ENCODE measurements at places on chromosomes 6 and 20.
A peak's percentile ranks its signal among the peaks of the same experiment; 100 is the strongest.

- no peak for DNase-seq
Observed at GRCh38 chr6:105107207-105107606, 72.6 kb downstream of the POPDC3 start.

- DNase-seq, result no peak
Observed at GRCh38 chr20:34768096-34768495, 57.4 kb downstream of the NCOA6 start.

DNA sequence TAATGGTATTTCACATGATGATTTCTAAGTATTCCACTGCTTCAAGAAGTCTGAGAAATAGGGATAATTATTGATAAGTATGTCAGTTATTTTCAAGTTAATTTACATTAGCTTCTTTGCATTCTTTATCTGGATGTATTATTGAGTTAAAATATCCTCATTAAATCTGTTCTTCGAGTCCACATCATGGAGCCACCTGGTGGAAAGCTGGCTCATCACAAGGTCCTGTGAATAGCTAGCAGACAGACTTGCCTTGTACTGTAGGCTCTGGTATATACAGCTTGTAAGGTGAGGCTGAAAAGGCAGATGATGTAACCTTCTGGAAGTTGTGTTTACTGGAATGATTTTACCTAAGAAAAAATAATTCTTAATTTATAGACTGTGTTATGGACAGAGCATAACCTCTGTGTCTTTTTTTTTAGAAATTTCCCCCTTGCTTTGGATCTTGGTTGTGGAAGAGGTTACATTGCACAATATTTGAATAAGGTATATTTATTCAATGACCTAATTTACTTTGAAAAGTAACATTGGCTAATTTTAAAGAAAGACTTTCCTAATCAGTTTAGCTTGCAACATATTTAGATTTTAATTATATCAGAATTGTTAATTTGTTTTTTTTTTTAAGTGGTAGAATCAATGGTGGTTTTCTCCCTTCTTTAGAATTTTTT, 3.5 kb downstream of the NDUFAF5 start:
- DNase-seq, result peak; percentile 72

- DNase-seq, result no peak
Observed at GRCh38 chr6:143783077-143783476, 60.1 kb upstream of the LTV1 start.

GRCh38 chr6:145047891-145048290, 687.4 kb downstream of the EPM2A start:
- DNase-seq, result no peak

DNA sequence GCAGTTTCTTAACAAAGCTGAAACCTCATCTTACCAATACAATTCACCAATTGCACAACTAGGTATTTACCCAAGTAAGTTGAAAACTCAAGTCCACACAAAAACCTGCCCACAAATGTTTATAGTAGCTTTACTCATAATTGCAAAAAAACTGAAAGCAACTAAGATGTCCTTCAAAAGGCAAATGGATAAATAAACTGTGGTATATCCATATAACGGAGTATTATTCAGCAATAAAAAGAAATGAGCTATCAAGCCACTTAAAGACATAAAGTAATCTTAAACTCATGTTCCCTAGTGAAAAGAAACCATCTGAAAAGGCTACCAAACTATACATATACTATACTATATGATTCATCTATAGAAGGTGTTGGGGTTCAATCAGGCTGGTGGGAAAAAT, 179.7 kb downstream of the HACE1 start:
- no peak for DNase-seq

- peak; percentile 61 for DNase-seq
Observed at GRCh38 chr20:20712004-20712473, 405 bp downstream of the RALGAPA2 start.

GRCh38 chr6:42403831-42404230, 47.9 kb downstream of the TRERF1 start:
- DNase-seq, result no peak

DNA sequence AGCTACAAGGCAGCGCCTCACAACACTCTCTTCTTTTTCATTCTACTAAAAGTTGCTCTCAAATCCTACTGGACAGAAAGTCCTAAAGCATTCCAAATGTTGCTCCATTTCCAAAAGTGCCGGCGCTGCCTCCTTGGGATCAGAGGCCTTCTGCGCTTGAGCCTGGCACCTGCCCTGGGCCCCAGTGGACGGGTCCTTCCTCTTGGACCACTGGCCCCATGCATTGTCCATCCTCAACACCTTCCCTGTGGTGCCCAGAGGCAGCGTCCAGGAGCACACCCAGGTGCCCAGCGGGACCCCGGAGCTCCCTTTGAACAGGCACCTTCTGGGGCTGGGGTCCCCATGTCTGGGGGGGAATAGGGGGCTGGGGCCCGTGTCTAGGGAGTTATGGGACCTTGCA, 205.2 kb downstream of the ERMARD start:
- DNase-seq, result no peak

DNA sequence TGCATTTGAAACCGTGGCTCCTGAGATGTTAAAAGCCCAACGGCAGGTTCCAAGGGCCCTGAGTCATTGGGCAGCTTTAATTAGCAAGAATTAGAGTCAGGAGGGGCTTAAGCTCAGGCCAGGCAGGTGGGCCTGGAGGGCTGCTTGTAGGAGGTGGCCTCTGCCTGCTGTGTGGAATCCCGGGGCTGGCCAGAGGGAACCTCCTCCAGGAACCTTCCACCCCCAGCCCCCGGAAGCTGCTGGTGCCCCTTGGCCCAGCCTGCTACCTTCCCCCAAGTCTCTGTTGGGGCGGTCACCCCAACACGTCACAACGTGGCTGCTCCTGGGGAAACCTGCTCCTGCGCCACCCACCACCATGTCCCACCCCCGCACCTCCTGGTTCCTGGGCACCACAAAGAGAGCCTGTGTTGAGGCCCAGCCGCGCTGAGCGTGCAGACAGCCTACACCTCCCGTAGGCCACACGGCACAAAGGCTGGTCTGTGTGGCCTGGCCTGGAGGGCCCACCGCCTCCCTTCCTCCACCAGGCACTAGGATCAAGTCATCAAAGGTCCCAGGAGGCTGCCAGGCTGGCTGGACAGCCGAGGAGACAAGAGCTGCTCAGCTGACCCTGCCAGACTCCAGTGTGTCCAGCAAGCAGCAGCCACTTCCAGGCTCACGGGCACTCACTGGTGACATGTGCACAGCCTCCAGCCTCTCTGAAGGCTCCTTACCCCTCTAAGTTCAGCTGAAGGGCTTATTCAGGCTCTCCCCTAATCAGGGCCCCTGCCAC, 86.3 kb downstream of the SNX5 start:
- DNase-seq, result no peak

DNA sequence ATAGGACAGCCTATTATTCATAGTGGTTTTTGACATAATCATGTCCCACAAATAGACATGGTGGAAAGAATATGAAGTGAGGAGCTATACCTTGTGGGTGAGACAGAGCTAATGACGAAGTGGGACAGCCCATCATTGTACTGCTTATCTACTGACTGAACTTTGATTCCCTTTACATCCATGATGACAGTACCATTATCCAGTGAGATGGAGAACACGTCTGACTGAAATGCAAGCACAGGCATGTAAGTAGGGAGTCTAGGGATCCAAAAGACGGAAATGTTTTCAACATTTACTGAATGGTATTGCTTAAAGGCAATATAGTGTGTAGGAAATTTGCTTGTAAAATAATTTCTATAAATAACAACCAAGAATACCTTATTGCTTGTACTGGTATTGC, 43.5 kb downstream of the FAM229B start:
- no peak for DNase-seq

DNA sequence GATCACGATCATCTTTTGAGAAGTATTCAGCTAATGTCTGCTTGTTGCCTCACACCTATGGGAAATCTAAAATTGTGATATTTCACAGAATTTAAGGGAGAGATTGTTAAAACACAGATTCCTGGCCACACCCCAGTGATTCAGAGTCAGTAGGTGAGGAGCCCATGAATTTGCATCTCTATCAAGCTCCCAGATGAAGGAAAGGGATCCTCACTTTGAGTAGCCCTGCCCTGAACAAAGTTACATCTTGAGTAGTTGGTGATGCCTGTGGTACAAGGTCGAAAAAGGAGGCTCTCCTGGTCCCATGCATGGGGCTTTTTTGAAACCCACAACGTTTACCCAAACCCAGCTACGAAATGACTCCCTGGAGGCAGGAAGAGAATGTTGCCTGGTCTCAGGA, 79.5 kb downstream of the PAK5 start:
- no peak for DNase-seq

GRCh38 chr20:21607971-21608725, 94.3 kb upstream of the NKX2-2 start:
- DNase-seq, result no peak

GRCh38 chr20:32040142-32040953, 11.7 kb upstream of the HCK start:
- DNase-seq, result peak; percentile 95

DNA sequence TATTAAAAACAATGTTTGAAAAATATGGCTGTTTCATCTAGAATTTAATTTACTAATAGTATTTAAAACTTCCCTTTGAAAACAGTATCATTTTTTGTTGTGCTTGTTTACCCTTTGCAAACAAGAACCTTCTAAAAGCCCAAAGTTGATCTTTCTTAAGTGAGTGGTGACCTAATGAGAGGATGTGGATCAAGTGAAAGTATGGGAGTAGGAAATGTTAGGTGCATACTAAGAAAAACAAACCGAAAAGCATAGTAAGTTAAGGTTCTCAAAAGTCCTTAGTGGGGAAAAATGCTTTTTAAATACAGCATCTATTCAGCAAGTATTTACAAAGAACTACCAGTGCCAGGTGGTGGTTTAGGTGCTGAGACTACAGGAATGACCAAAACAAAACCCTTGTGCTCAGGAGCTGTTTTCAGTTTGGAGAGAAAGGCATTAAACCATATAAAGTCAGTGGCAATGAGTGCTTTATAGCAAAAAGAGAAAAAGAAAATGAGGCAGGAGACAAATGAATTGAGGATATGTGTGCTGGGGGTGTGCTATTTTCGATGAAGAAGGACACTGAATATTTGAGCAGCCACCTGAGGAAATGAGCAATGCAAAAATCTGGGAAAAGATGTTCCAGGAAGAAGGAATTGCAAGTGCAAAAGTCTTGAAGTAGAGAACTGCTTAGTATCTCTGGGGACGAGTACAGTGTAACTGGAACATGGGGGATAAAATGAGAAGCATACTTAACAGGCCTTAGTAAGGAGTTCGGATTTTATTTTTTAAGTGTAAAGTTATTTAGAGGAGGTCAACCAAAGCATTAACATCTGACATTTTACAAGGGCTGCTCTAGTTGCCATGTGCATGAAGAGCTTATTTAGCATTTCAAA, 24.0 kb downstream of the RNF146 start:
- DNase-seq, result no peak

GRCh38 chr6:119052292-119052889, 26.1 kb downstream of the FAM184A start:
- no peak for DNase-seq

- DNase-seq, result peak; percentile 40
Observed at GRCh38 chr6:64280569-64280968, 645.0 kb downstream of the PHF3 start.

GRCh38 chr6:103504501-103505154, 1355.1 kb downstream of the HACE1 start:
- no peak for DNase-seq

GRCh38 chr20:46088409-46089166, 1.2 kb downstream of the NCOA5 start:
- DNase-seq, result peak; percentile 46

- no peak for DNase-seq
Observed at GRCh38 chr20:63145156-63145555, 70.8 kb downstream of the YTHDF1 start.

DNA sequence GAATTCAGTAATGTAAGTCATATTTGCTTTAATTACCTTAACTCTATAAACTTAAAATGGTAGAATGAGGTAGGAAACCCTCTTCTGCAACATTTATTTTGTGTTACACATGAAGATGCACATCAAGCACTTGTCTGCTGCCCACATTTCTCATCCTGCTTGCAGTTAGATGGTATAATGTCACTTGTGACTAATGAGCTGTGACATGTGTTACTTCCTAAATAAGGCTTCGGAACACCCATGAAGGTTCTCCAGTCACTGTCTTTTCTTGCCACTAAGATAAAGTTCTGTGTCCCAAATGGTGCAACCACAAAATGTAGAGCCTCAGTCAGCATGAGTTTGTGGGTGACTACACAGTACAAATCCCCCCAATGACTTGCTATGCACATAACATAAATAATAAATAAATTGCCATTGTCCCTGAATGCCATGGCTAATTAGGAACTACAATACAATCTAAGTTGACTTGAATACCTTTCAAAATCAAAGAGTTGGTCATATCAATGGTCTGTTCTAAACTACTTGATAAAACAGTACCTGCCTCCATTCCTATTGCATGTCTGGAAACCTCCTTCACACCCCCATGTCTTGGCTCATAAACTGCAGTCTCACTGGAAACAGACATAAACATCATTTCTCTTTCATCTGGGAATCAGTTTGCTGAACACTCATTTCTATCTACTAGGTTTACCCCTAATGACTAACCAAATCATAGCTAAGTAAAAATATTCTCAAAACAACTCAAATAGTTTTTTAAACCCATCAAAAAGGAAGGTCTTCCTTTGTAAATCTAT, 157.2 kb downstream of the PTPRK start:
- no peak for DNase-seq

- DNase-seq, result no peak
Observed at GRCh38 chr6:10309457-10310329, 105.2 kb downstream of the TFAP2A start.

- DNase-seq, result peak; percentile 30
Observed at GRCh38 chr6:10262505-10262904, 152.4 kb downstream of the TFAP2A start.

Data from NB4 (cell line).